EH (cell line): ENCODE measurements at places on chromosomes 3 and 15.

DNA sequence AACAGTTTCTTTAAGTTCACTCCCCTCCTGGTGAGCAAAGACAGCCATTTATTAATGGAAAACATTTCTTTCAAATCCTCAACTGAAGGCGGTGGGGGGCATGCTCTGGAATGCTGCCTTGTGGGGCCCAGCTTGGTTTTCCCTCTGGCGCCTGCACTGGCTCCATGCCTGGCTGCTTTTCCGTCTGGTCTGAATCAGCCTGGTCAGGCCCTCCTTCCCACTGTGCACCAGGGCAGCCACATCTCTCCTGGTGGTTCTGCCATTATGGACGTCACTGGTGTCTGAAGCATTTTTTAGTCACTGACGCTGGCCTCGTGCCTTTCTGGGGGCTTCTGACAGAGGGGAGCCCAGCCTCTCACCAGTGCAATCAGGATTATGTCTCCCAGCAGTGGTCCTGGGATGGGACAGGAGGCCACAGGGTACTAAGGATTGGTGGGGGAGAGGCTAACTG, 57.6 kb upstream of the APEH start:
- DNase-seq = peak; percentile 84

- DNase-seq = peak; percentile 56
These were observed 274.4 kb downstream of the TLE3 start for GRCh38 chr15:69823223-69823907.

DNA sequence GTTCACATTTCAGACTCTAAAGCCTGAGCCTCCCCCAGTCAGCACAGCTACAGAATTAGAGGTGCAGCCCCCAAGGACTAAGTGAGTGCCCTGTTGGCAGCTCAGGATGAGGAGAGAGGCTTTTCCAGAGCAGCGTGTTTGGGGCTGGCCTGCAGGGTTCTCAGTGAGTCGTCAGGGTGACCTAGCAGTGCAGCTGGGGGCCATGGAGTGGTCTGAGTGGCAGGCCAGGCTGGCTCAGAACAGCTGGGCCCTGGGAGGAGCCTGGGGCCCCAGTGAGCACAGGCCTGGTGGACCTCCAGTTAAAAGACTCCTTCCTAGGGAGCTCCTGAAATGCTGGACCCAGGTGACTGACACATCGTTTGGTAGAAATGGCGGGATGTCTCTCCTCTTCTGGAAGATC, 108.3 kb downstream of the SLC49A4 start:
- no peak for DNase-seq

DNA sequence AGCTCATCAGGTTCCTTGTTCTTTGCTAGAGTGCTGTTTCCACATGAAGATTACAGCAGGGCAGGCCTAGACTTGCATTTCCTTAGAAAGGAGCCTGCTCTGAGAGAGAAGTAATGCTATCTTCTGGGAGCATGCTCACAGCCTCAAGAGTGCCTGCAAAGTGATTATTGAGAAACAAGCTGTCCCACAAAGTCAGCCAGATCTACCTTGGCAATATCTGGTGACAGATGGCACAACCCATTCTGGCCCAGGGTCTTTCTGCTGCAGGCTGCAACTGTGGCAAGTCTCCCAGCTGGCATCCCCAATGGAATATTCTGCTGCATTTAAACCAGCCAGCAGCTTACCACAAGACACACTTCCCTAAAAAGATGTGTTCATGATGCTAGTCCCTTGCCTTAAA, 29.3 kb downstream of the MTMR10 start:
- DNase-seq = no peak

GRCh38 chr3:123602325-123602724, 17.5 kb upstream of the HACD2 start:
- peak; percentile 91 for DNase-seq

- no peak for DNase-seq
These were observed 56.2 kb upstream of the TOPAZ1 start for GRCh38 chr3:44185396-44185915.
